ENCODE measurements at places on chromosomes 5 and 9.

DNA sequence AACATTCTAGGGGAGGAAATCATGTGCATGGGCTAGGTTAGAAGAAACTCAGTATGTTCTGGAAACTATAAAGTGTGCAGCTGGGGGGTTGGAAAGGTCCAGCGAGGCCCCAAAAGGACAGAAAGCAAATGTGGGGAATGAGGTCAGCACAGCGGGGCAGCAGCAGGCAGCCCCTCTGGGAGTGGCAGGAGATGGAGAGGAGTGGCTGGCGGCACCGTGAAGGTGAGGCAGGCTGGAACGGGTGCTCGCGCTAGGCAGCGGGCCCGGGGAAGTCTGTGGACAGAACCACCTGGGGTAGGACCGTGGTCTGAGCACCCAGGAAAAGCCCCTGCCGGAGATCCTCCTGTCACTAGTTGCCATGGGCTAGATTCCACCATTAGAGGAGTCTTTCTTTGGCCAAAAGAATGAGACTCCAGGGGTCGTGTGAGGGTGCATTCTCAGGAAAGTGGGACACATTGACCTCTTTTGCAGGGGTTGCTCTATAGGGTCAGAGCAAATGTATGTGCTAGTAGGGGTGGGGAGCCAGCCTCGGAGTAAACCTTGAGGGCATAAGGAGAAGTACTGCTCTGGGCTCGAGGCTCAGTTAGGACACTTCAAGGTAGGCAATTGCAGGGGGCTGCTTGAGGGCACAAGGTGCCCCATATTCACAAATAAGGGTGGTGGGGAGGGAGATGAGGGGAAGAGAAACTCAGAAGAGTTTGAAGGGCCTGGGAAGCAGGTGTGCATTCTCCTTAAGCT, 61.2 kb downstream of the IL6ST start:
- DNase-seq = no peak

- DNase-seq = no peak
Observed at GRCh38 chr5:150326707-150327106, 24.0 kb upstream of the ARSI start.

DNA sequence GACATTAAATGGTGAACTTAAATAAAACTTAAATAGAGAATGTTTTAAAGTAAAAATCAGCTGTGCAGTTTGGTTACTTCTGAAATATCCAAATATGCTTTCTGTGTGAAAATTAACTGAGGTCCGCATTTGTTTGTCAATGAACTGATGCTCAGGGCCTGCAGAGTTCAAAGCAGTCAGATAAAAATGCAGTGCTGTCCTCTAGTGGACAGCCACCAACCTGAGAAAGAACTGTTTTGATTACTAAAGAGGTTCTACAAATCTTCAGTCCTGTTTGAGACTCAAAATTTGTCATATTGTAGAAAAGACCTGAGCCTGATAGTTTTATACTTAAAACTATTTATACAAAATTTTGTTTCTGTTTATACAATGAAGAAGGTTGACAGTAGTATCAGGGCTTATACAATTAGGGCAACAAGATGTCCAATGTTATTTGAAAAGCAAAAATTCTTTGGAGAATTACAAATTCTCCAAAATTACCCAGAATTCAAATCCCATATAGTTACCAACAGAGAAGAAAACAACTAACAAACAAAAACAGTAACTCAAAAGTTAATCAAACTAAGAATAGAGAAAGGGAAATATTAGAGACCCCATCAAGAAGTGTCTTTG, 232.3 kb upstream of the TBCA start:
- DNase-seq = no peak

DNA sequence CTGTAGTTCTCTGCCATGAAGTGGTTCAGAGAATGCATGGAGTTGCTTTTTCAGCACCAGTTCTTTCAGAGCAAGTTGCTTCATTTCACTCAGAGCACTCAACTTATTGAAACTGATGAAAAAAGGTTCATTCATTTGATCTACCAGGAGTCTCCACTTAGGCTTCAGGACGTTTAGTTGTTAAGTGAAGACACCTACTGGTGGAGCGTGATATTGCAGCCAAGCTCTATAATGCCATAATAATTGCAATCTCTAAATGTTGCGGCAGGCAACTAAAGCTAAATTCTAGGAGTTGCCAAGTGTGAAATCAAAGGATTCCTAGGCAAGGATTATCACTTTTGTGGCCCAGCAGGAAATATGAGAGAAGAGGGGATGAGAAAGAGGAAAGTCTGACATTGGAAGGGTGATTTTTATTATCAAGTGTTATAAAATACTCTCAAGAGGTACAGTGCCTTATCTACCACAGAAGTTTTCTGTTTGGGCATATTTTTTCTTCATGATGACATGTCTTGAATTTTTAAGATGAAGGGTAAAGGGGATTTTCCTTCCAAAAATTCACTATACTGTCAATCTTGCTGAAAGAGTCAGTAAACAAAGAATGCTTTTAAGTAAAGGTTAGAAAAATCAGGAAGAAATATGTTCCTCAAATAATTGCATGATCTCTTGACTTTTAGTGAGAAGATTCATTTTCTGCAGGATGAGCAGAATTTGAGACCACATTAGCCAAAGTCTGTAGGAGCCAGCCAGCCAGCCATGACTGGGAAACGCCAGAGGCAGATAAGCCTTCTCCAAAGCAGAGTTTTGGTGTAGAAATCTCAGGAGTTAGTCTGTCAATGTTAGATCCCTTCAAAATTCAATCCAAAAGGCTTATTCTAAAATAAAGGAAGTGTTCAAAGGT, 83.4 kb downstream of the SH3PXD2B start:
- no peak for DNase-seq

- no peak for DNase-seq
Observed at GRCh38 chr5:110290542-110290941, 435.9 kb downstream of the TMEM232 start.

Measured in stimulated activated CD8-positive, alpha-beta memory T cell treated with anti-CD3 and anti-CD28 coated beads, Interleukin-7, amount 100 ng/mL, for 4 hours (primary cell).